ENCODE measurements at places on chromosomes 5 and 9. TPM values are rescaled to one million over a fixed set of nuclear protein-coding genes. Genes with fewer than 3 reads are reported as not detected.

- no peak for DNase-seq
These were observed 1266.2 kb upstream of the CDH18 start for GRCh38 chr5:21254161-21254560.

CCDC192 gene
- polyA plus RNA-seq, result not detected

DNA sequence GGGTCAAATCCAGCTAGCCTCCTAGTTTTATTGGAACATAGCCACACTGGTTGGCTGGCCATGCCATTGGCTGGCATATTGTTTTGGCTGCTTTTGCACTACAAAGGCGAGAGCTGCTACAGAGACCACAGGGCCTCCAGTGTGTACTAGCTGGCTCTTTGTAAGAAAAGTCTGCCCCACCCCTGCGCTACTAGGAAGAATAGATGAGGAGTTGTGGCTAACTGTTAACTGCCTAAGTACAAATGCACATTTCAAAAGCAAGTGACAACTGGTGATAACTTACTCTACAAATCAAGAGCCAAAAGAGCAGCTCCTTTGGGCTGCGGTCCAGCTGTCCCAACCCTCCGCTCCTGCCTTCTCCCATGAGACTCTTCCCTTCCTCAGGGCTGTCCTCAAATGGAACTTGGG, 63.9 kb downstream of the SERINC5 start:
- no peak for DNase-seq

- no peak for DNase-seq
These were observed 172.6 kb downstream of the MAN2A1 start for GRCh38 chr5:109862301-109862700.

GRCh38 chr5:105218018-105218417, 1655.4 kb upstream of the NUDT12 start:
- no peak for DNase-seq

GRCh38 chr5:78747705-78748359, 99.3 kb upstream of the LHFPL2 start:
- no peak for DNase-seq

CEP78 gene
- polyA plus RNA-seq, result 13.2 TPM

- no peak for DNase-seq
These were observed 165.1 kb downstream of the TLR4 start for GRCh38 chr9:117869287-117869686.

HMCN2 gene
- polyA plus RNA-seq, result not detected

DNA sequence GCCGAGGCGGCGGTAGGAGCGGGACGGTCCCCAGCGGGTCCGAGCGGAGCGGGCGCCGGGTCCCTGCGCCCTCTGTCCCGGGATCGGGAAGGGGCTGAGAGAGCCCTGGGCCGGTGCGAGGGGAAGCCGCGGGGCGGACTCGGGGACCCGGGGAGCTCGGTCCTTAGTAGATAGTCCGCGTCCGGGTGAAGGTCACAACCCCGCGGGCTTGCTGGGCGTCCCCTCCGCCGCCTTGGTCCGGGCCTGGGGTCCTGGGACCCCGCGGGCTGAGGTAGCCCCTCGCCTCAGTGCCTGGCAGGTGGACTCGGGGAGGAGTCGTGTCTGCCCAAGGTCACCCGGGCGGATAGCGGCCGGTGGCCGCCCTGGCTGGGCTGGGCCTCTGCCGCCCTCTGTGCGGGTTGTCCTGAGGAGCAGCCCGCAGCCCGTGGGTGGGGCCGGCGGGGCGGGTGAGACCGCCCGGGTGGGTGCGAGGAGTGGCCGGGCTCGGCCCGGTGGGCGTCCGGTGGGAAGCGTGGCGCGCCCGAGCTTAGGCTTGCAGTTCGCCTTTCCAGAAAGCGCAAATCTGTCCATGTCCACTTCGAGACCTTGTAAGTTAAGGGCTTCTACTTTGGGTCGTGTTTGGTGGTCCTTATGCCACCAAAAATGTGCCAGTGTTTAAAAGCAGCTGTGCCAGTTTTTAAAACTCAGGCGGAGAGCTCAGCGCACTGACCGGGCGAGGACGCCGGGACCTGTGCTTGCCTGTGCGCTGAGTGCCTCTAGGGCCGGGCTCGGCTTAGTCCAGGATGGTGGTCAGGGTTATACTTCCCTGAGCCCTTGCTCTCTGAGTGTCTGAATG, 554 bp downstream of the SDHA start:
- no peak for DNase-seq

DNA sequence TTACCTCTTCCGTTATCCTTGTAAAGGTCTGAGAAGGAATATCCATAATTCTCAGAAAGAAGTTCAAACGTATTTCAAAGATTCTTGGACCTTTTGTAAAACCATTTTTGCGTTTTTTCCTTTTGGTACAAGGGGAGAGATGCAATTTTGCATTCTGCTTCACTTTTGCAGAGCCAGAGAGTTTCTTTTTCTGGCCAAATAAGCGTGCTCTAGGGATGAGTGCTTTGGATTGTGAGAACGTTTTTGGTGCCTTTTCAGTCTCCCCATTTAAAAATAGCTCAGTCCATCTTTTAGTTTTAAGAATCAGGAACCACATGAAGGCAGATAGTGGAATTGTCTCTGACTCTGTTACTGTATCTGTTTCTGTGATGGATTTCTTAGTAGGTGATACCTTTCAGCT, 1.5 kb downstream of the ARHGAP26 start:
- DNase-seq, result no peak

DNA sequence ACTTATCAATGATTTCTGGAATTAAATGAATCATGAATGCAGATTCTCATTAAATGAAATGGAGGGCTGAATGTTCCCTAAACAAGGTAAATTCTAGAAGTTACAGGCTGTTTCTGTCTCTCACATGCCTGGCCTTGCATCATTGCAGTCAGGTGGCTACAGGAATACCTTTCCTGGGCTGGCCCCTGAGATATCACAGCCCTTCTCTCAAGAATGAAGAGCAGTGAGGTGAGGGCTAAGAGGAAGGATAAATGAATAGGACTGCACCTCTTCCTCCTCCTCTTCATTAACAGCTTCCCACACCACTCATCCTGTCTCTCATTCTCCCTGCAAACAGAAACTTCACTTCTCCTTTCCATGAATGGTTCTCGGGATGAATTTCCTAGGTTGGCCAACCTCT, 22.5 kb downstream of the ARHGEF28 start:
- DNase-seq, result no peak

LHX6 gene
- polyA plus RNA-seq, result 0.12 TPM

DNA sequence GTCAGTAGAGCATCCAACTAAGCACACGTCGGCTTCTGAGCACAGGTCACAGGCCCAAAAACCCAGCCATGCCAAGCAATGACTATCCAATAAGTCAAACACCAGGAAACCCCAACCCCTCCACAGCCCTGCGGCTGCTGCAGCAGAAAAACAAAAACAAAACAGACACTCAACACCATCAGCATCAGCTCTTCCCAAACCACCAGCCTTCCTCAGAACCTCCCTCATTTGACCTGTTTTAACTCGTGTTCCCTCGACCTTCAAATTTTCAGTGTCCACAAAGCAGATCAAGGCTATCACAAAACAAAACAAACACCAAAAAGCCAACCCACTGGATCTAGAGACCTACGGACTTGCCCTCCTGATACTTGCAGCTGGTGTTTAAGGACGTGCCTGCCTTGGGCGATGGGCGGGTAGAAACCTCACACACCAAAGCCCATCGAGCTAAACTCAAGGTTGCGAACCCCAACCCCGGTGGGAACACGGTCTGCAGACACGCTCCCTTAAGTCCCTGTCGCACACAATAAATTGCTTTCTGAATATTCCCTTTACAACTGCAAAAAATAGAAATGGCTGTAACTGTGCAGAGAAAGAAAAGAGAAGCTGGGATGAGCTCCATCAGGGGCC, 247.1 kb upstream of the ANKRD55 start:
- no peak for DNase-seq

GRCh38 chr5:30808996-30809395, 384.5 kb upstream of the CDH6 start:
- no peak for DNase-seq

AGGF1 gene
- polyA plus RNA-seq, result 20.1 TPM

- DNase-seq, result no peak
These were observed 67.0 kb downstream of the FRMD3 start for GRCh38 chr9:83471241-83471640.

- DNase-seq, result no peak
These were observed 83.5 kb downstream of the FEM1C start for GRCh38 chr5:115461093-115461492.

DNA sequence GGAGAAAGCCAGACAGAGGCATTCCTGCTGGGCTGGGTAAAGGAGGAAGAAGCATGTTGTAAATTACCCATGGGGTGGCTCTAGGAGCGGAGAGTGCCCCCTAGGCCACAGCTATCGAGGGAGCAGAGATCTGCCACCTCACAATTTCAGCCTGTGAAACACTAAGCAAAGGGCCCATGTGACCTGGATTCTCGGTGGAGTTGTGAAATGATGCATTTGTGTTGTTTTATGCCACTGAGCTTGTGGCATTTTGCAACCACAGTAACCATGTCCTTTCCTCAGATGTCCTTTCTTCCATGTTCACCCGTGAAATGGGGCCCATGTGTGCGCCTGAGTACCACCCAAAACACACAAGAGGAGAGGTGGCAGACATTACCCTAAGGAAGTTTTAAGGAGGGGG, 159.3 kb downstream of the SYK start:
- no peak for DNase-seq

ZSWIM6 gene
- polyA plus RNA-seq, result 8.6 TPM

GRCh38 chr5:5810461-5810860, 388.0 kb downstream of the ICE1 start:
- DNase-seq, result no peak

DNA sequence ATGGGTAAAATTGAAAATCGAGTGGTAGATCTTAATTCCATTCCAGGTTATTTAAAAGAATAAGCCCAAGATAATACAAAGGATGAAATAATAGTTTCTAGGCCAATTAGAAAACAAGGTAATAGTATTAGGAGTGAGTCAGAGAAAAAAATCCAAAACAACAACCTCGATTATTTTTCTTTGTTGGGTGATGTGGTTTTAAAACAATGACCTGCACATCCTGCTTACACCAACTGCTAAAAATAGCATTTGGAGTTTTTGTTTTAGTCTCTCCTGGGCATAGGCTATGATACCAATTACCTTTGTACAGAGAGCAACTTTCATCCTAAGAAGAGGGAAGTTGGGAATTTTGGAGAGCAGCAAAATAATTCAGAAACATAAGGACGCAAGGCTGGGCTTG, 101.7 kb upstream of the MYO10 start:
- no peak for DNase-seq

GRCh38 chr9:133355881-133356357, 368 bp downstream of the SURF1 start:
- DNase-seq, result no peak

DNA sequence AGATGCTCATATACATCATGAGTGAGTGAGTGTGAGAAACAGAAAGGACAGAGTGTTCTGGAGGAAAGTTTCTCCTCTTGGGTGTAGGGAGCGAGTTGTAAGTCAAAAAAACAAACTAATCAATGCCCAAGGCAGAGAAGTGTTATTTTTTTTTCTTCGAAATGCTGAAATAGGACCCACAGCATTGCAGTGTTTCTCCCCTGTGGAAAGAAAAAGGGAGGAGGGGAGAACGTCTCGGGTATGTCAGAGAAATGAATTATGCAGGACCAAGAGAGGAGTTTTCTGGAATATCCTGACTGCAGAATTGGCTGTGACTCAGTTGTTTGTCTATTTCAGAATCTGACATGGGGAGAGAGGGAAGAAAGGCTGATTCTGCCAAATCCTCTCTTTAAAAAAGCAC, 337.9 kb upstream of the RFX3 start:
- DNase-seq, result no peak

GRCh38 chr5:102249381-102249780, 46.7 kb downstream of the SLCO4C1 start:
- DNase-seq, result no peak

IL13 gene
- polyA plus RNA-seq, result not detected

- DNase-seq, result no peak
These were observed 9.6 kb upstream of the PTGES2 start for GRCh38 chr9:128136816-128137793.

GRCh38 chr5:122073864-122074263, 4.2 kb downstream of the LOX start:
- no peak for DNase-seq

DNA sequence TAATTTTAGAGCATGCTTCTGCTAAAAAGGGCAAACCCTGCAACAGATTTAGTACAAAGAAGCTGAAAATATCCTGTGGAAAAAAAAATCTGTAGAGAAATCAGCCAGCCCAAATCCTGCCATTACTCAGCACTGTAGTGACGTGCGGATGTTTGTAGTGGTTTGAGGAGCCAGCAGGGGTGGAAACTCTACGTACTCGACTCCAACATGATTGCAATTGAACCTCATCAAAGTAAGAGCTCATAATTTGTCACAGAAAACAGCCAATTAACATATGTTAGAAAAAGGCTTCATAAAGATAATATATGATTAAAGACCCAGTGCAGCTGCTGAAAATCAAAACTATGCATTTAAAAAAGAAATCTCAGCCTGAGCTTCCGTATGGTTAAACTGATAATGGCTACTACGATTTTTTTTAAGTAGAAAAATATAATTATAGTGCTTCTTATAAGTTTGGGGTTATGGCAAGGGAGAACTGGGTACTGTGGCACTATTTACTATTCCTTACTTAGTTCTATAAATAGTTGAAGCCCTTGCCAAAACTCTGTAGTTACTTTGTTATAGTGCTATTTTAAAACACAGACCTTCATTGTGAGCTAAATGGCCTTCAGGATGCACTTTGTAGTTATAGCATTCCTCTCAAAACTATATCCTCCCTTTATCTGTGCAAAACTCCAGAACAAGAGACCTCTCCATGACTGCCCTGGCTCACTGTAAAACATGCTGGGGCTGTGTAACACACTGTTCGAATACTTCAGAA, 49.4 kb downstream of the MEF2C start:
- DNase-seq, result no peak

DNA sequence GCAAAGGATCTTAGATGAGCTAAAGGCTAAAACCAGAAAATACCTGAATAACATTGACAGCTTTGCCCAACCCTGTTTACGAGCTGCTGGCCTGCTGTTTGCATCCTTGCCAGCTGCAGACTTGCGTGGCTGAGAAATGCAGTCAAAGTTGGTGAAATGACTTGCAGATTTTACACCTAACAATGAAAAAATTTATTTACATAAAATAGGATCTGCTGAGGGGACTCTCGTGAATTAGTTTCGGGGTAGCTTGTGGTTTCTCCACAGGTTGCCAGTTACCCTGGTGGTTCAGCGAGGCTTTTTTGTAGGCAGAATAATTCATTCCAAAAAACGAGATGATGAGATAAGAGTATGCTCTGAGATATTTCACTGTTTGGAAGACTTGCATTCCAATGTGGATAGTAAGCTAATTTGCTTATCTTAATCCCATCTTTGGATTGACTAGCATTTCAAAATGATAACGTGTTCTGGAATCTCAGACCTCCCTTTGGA, 65.7 kb upstream of the FANCC start:
- peak; percentile 52 for DNase-seq

CCNO gene
- 0.94 TPM for polyA plus RNA-seq

PFN3 gene
- not detected for polyA plus RNA-seq

PAEP gene
- polyA plus RNA-seq, result not detected
